Nasal cavity respiratory epithelium epithelial cell of viscerocranial mucosa (primary cell): ENCODE measurements at places on chromosomes 13 and 19. TPM values are rescaled to one million over a fixed set of nuclear protein-coding genes. Genes with fewer than 3 reads are reported as not detected.

The SPRY2 gene
- total RNA-seq, result 7.2 and 7.6 TPM in 2 replicates

The NLRP12 gene
- under 0.01 and 0.07 TPM in 2 replicates for total RNA-seq

The DNAAF3 gene
- total RNA-seq, result 0.34 and 0.43 TPM in 2 replicates

The TMEM255B gene
- total RNA-seq, result 1.00 and 3.4 TPM in 2 replicates

The ZNF561 gene
- 121 and 134 TPM in 2 replicates for total RNA-seq

The PNMA8A gene
- total RNA-seq, result 4.7 and 5.8 TPM in 2 replicates

The ILF3 gene
- 100 and 133 TPM in 2 replicates for total RNA-seq

The LINGO3 gene
- not detected in 2 replicates for total RNA-seq

The FAAP24 gene
- total RNA-seq, result 1.00 and 1.0 TPM in 2 replicates

The MCEMP1 gene
- under 0.01 TPM in 1 of 2 replicates, not detected in the other for total RNA-seq

The ZNF665 gene
- 2.7 and 6.5 TPM in 2 replicates for total RNA-seq

The TPTE2 gene
- total RNA-seq, result not detected in 2 replicates

The FFAR2 gene
- total RNA-seq, result not detected in 2 replicates

The PCDH8 gene
- total RNA-seq, result not detected in 2 replicates

The ZNF69 gene
- total RNA-seq, result 0.34 and 2.7 TPM in 2 replicates

The KLK1 gene
- 0.14 TPM in 1 of 2 replicates, not detected in the other for total RNA-seq

The CACNG7 gene
- total RNA-seq, result not detected in 2 replicates

The C19orf73 gene
- 1.7 and 2.7 TPM in 2 replicates for total RNA-seq

The SYT3 gene
- not detected in 2 replicates for total RNA-seq

The SELENOV gene
- not detected in 2 replicates for total RNA-seq

The TNNI3 gene
- 0.21 and 0.34 TPM in 2 replicates for total RNA-seq

The COL5A3 gene
- under 0.01 and 0.64 TPM in 2 replicates for total RNA-seq

The GRK1 gene
- not detected in 2 replicates for total RNA-seq

The PSG11 gene
- not detected in 2 replicates for total RNA-seq

The CASP14 gene
- under 0.01 TPM in 2 replicates for total RNA-seq

The PDE4C gene
- total RNA-seq, result under 0.01 and 0.14 TPM in 2 replicates

The CNN2 gene
- total RNA-seq, result 143 and 272 TPM in 2 replicates
